Stimulated activated CD4-positive, alpha-beta T cell treated with anti-CD3 and anti-CD28 coated beads, Interleukin-15, amount 100 ng/mL, for 24 hours (primary cell): ENCODE measurements at places on chromosomes 7 and 10.

DNA sequence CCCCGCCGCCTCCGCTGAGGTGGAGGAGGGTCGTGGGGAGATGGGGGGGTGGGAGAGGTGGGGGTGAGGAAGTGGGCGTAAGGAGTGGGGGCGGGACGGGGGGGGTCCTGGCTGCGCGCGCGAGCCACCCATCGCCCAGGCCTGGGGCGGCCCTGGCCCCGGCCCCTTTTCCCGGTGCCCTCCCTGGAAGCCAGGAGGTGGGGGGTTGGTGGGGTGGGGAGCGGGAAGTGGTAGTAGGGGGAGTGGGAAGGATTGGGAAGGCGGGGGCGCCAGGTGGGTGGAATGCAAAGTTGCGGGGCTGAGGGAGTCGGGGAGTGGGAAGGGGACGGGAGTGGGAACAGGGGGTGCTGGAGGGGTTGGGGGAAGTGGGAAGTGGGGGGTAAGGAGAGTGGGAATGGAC is 319 bp upstream of the MMD2 start:
- DNase-seq = no peak

DNA sequence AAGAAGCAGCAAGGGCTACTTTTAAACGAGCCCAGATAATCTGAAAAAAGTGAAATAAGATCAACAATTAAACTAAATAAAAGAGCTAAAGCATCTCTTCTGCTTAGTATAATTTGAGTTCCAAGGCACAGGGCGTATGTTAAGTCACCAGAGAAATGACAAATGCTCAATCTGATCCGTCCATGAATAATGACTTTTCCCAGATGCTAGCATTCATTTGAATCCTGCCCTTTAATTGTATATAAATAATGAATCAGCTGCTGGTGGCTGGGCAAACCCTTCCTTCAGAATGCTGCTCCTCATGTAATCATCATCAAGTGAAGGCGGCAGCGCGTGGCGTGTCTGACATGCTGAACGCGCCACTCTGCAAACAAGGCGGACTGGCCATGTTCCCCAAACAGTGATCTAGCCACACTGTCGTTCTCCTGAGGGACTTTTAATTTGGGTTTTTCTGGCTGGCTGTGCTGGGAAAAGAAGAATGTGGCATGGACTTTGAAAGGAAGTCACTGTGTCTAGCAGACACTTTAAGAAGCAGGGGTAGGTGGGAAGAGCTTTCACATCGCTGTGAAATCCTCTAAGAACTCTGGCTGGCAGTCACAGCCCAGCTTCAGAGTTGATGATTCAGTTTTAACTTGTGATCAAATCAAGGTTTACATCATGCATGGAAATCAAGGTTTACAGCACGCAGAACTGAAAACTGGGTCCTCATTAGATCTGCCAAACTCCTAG is 70.7 kb downstream of the BEND7 start:
- DNase-seq = no peak

- DNase-seq = peak; percentile 55
Observed at GRCh38 chr10:98414932-98415730, at the start of gene PYROXD2. PYROXD2 (minus strand) TSS chr10:98415182; CDS start chr10:98415135, 47 bp downstream.

- DNase-seq = no peak
Observed at GRCh38 chr10:125494651-125495239, 188.2 kb downstream of the TEX36 start.

DNA sequence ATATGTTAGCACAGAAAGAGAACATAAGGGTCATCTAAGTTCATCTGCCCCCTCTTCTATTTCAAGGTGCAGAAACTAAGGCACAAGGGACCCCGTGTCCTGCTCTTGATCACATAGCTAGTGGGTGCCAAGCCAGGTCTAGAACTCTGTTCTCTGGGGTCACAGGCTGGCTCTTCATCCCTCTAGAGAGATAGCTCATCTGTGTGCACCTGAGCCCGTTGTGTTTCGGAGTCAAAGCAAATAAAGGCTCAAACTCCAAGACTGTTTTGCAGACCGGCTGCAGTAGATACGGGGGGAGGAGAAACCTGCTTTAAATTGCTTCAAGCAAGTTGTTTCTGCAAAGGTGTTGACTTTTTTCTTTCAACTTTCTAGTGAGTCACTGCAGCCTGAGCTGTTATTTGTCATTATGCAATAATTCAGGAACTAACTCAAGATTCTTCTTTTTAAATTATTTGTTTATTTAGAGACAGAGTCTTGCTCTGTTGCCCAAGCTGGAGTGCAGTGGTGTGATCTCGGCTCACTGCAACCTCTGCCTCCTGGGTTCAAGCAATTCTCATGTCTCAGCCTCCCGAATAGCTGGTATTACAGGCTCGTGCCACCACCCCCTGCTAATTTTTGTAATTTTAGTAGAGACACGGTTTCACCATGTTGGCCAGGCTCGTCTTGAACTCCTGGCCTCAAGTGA is 6.5 kb downstream of the BLVRA start:
- no peak for DNase-seq

DNA sequence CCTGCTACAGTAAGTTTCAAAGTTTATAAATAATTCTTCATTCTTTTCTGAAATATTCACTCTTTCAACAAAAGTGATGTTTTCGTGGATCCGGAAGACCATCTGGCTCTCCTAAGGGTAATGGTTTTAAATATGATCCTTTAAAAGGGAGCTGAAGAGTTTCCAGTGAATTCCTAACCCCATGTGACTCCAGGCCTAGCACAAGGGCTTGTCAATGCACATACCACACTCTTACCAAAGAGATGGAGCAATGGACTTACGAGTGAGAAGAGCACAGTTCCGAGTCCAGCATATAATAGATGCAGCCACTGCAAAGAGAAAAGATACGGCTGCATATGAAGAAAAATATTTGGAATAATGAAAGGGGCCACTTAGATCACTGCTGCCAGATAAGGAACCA is 32.1 kb upstream of the GATAD1 start:
- DNase-seq = no peak

DNA sequence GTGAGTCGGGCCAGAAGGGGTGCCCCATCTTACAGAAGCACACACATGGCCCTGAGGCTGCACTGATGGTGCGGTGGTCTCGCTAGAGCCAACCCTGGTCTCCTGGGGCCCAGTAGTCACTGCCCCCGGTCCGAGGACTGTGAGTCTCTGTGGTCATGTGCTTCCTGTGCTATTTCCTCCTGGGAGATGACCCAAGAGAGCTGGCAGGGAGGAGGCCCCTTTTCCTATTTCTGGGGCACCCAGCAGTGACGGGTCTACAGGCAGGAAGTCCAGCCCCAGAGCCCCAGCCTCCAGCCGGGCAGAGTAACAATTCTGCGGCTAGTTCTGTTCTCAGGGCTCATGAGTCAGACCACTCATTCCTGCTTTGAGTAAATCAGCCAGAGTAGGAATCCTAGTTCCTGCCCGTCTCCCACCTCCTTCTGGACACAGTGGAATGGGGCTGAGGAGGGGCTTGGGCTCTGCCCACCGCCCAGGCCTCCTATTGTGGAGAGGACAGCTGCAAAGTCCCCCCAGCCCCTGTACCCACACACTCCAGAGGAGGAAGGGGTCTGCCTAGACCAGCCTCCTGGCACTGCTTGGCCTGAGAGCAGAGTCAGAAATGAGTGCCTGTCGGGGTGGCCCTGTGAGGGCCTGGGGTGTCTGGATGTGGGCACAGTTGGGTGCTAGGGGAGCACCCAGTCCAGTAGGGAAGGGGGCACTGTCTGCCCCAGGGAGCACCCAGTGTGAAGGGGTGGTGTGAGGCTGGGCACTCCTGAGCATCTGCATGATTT is 80.5 kb upstream of the PPIF start:
- peak; percentile 37 for DNase-seq

DNA sequence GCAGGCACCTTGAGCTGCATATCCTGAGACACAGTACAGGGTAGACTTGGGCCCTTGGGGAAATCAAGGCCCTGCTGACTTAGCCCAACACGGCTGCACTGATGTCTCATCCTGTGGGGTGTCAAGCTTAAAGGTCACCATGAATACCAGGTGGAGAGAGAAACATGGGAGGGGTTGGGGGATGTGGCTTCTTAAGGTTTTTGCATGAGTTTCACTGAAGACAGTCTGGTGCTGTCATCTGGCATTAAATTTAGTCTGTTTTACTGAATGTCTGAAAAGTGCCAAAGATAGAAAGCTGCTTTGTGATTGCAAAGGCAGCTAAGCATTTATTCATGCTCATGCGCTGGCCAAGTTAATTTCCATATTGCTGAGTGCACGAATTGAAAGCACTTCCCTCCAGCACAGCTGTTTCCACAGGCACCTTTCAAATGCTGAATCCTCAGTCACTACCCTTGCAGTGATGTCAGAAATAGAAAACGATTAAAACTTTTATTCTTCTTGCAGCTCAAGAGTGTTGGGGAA is 102.1 kb downstream of the OSBPL3 start:
- DNase-seq = peak; percentile 47

DNA sequence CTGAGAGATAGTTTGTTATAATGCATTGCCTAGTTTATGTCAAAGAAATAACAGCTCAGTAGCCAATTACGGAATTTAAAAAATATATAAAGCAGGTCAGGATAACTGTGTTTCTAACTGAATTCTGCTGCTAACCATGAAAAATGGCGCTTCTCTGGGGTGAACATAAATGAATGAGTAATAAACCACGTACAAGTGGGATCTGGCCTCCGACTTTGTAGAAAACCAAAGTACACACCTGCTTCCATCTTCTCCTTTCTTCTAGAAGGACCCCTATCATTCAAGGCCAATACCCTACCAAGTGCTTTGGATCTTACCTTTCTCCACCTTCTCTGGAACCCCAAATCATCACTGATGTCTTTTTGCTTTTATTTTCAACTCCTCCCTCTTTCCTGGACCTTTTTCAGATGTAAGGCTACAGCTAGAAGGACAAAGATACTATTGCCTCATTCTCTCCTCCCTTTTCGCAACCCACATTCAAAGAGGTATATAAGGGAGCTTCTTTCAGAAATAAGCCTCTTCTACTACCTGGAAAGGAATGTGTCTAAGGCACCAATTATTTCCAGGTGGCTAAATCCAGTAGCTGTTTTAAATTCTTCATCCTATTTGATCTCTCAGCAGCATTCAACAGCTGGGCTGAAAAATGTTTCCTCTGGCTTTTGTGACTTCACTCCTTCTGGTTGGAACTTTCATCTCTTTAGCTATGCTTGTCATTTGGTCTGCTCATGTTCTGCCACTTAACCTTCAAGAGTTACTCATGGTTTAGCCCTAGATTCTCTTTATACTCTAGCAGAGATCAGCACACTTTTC is 37.7 kb downstream of the NAMPT start:
- DNase-seq = no peak

GRCh38 chr10:83680470-83680891 is 458.8 kb upstream of the GHITM start:
- peak; percentile 33 for DNase-seq

DNA sequence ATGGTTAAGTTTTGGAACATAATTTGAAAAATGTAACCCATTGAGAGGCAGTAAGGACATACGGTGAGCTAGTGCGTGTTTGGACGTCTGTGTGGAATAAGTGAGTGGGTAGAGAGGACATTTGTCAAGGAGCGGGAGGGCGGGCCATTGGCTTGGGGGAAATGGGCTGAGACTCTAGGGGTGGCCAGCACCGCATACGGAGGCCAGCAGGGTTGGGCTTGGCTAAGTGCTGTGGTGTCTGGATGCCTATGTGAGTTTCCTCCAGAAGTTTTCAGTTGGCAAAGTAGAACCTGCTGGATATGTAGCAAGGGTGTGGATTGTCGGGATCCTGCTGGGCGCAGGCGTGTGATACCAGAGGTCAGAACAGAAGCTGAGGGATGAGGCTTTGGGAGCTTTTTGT is 103.0 kb downstream of the TCF7L2 start:
- DNase-seq = no peak

DNA sequence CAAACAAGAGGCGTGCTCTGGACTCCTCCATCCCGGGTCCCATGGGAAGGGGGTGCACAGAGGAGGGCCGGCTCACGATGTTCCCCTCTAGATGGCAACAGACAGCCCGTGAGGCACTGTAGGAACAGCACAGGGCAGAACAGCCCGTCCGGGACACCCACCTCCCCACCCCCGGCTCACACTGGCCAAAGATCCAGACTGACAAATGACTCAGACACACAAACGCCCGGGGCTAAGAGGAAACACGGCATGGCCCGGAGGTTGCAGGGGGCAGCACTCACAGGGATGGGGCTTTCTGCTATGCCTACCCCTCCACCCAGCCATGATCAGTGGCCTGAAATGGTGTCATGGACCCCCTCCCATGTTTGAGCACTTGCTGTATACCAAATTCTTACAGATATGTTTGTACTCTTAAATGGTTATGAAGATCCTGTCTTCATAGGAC is 4.9 kb upstream of the ELN start:
- no peak for DNase-seq

GRCh38 chr7:96136600-96137239 is 185.2 kb downstream of the SLC25A13 start:
- DNase-seq = no peak

GRCh38 chr10:99521765-99522469 is 10.8 kb upstream of the NKX2-3 start:
- no peak for DNase-seq

GRCh38 chr7:92057375-92057774 is 76.9 kb downstream of the CYP51A1 start:
- no peak for DNase-seq

- no peak for DNase-seq
Observed at GRCh38 chr10:71290806-71291527, 28.1 kb upstream of the SLC29A3 start.

DNA sequence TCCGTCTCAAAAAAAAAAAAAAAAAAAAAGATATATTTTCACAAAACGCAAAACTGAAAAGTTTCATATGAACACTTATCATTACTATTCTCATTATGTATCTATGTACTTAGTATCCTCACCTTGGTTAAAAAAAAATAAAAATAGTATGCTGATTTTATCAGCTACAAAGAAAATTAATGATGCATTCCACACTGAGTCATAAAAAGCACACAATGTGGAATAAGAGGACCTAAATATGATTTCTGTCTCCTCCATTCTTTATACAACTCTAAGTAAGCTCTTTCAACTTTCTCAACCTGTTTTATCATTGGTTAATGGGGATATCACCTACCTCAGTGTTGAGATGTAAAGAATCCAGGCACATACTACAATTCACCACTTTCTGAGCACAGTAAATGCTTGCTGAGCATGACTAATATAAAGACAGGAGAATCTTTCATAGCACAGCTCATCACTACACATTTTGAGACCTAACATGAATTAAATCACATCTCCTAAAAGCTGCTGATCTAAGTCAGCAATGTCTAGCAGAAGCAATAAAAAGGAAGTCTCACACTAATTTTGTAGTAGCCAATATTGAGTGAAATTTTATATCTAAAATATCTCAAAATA is 2.7 kb downstream of the SNX13 start:
- DNase-seq = no peak

DNA sequence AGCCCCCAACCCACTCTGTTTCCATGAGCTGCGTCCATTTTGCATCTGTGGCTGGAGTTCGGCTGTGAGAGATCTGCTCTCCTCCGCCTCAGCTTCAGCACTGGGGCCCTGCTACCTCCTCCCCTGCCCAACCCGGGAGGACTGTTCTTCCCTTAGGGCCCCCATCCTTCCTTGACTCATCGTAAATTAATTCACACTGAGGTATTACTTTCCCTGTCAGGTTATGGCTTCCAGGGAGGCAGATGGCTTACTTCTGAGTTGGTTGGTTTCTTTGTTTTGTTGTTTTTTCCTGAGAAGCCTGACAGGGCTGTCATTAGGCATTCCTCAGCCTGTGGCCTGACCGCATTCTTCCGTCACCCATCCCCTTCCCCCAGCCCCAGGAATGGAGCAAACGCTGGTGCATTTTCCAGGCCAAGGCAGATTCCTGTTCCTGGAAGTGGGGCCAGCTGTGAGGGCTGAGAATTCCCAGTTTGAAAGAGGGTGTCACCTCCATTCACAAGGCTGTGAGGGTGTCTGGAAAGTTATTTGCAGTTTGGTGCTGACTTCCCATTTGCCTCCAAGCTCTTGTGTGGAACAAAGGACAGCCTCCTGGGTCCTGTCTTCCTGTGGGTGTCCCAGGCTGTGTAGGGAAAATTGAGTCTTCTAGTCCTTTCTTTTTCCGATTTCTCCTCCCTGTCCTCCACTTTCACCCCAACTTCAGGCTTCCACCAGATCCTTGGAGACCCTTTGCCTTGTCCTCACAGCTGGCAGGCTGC is 11.7 kb downstream of the CPA5 start:
- no peak for DNase-seq
